ENCODE measurements at places on chromosomes 3 and 15.

DNA sequence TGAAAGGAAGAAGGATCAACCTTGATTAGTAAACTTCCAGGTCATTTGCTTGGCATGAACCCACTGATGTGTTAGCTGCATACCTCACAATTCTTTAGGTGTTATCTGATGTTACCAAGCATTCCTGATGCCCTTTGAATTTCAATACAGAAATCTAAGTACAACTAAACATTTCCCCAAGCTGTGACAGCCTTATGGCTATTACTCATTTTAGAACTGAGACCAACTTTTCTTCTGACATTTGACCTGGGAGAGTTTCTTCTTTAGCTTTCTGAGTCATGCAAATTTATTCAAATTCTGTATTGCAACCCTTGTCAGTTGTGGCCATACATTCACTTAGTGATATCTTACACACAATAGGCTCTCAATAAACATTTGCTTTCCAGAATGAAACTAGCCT, 124.3 kb downstream of the TIGIT start:
- DNase-seq, result no peak

DNA sequence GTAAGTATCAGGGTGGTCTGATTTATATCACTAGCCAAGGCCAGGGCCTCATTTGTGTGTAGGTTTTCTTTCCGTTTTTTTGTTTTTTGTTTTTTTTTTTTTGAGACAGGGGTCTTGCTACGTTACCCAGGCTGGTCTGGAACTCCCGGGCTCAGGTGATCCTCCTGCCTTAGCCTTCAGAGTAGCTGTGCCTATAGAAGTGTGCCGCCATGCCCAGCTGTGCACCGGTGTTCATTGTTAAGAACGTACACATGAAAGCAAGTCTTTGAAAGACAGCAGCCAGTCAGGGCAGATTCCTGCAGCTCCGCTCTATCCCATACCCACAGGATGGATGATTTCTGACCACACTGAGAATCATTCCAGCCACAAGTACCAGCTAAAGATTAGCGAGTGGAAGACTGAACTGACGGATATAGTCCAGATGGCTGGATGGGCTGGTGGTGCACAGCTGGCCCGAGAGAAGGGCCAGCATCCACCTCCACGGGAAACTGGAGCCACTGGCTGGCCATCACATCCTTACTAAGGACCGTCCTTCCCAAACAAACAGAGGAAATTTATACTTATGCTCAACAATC, 95.4 kb downstream of the PCSK6 start:
- no peak for DNase-seq

DNA sequence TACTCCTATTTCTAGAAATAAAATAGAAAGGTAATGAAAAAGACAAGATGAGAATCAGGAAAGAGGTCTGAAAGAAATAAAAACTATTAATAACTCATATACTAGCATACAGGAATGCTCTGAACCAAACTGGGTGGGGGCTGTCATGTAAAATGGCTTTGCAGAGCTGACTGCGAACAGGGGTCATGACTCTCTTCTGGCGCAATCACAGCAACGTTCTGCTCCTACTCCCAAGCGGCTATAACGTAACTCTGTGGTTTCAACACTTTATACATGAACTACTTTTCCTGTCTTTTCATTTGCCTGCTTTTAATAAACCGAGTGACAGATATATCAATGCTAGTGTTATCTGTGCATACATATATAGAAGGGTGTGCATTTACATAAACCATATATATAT, 116.7 kb downstream of the DLG1 start:
- no peak for DNase-seq

GRCh38 chr3:107992976-107993684, 97.7 kb downstream of the CD47 start:
- no peak for DNase-seq

DNA sequence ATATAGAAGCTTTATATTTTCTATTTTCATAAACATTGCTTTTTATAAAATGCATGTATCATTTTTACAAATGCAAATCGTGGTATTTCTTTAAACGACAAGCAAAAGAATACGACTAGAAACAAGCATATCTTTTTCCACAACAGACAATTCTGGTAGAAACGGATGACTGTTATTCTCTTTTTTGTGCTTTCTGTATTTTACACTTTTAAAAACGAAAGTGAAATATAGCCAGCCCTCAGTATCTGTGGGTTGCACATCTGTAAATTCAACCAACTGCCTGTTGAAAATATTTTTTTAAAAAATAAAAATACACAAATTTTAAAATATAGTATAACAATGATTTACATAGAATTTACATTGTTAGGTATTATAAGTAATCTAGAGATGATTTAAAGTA, 61.3 kb downstream of the PRTG start:
- DNase-seq, result no peak

DNA sequence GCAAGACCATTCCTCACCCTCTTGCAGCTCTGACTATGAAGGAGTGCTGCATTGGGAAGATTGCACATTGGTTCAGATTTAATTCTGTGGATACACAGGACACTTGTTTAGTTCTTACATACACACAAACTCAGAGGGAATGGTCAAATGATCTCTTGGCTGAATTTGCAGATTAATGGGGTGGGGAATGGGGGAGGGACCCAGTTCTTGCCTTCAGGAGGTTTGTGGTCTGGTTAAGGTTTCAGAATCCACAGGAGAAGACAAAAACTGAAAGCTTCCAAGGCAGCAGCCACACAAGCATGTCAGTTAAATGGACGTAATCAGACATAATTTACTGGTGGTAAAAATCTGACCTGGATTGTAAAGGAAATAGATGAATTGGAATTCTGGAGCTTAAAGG, 257.1 kb upstream of the ROPN1 start:
- no peak for DNase-seq

DNA sequence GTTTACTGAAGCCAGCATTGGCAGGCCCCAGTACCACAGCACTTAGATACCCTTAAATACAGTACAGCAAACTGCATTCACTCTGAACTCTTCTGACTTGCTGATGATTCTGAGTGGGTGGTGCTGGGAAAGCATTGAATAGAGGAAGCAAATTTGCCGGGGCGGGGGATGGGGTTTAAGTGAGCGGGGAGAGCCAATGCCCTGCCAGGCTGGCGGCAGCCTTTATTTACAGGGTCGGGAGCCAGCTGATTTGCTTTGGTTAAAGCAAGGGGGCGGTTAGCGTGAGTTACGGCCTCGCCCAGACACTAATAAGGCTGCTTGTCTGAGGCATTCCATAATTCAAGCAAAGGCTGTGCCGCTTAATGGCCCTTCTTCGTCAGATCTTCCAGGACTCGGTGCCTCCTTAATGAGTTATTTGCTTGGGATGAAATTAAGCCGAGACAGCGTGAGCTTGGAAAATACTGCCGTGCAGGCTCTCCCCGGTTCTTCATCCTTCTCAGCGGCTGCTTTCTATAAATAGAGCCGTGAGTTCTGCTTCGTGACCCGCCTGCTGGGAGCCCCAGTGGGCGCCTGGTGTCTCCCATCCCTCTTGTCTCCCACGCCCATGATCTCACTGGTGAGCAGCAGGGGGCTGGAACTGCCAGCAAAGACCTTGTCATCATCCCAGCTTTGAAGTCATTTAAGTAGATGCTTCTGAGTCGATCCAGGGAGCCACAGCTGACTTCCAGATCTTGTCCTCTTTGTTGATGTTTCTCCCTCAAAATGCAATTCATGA, 25.8 kb downstream of the SPSB4 start:
- DNase-seq, result no peak

- no peak for DNase-seq
Observed at GRCh38 chr3:18683900-18684299, 258.8 kb upstream of the SATB1 start.

DNA sequence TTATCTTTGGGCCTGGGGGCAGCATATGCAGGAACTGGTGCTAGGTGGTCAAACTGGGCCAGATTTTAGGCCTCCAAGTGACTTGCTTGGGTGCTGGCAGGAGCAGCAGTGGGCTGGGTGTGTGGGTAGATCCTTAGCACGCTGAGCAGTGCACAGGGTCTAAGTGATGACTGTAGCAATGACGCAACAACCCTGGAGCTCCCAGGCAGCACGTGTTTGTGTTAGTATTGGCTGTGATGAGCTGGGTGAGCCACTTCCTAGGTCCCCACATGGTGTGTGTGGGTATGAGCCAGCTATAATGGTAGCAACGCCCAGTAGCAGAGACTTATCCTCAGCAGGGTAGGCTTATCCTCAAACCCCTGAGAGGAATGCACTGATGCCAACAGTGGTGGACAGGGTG, 570.6 kb upstream of the ROBO1 start:
- no peak for DNase-seq

DNA sequence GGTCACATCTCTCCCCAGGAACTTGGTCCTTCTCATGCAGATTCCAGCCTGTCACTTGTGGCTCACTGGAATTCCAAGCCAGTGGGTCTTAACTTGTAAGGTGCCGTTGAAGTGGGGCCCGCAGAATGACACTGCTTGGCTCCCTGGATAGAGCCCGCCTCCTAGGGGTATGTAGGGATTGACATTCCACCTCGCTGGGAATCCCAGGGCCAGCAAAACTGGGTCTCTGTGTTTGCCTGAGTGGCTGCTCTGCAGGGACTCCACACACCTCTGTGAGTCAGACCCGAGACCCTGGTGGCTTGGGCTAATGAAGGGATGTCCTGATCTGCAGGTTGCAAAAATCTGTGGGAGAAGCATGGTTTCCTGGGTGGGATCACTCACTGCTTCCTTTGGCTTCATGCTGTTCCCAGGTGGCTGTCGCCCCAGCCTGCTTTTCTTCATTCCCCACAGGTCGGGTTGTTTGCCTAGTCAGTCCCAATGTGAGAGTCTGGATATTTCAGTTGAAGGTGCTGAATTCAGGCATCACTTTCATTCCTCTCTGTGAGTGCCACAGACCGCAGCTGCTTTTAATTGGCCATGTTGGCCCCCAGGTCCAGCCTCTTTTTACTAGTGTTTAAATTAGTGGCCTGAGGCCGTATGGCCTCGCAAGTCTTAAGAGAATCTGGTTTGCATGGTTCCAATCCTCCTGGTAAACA, 156.0 kb upstream of the TRIM42 start:
- no peak for DNase-seq

- no peak for DNase-seq
Observed at GRCh38 chr15:84609818-84610525, 9.2 kb downstream of the ZSCAN2 start.

- DNase-seq, result no peak
Observed at GRCh38 chr15:79673416-79674123, 223.2 kb downstream of the MTHFS start.

Measured in stimulated activated CD8-positive, alpha-beta memory T cell treated with anti-CD3 and anti-CD28 coated beads, Interleukin-2, amount 100 ng/mL, for 1 hour (primary cell).